Stimulated activated naive CD4-positive, alpha-beta T cell (primary cell): ENCODE measurements at places on chromosomes 3 and 15.

DNA sequence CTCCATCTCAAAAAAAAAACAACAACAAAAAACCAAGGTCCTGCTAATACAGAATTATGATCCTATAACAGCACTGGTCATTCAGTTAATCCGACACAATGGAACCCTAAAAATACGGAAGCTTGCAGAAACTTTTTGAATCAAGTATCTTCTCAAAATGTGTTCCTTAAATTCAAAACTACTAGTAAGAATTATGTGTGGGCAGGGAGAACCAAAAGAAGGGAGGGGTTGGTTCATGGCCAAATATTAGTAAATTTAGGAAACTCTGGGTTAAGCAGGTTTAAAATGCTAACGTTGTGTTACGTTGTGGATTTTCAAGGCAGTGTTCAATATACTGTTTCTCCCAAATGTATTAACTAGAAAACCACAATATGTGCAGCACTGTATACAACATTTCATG lies 115.5 kb downstream of the KLHL25 start:
- no peak for DNase-seq

DNA sequence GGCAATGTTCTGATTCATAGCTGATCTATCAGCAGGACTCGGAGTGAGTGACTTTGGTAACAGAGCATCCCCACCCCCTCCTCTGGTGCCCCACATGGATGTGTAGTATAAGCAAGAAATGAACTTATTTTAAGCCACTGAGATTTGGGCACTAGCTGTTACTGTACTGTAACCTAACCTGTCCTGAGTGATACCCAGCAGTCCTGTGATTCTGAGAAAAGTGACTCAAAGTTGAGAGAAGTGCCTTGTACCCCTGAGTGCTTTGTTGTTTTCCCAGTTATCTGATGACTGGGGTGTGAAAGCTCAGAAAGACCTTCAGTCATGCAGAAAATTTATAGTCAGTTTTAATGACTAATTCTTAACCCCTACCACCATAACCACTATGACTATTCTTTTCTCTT lies 439.9 kb upstream of the RBMS3 start:
- DNase-seq = no peak

DNA sequence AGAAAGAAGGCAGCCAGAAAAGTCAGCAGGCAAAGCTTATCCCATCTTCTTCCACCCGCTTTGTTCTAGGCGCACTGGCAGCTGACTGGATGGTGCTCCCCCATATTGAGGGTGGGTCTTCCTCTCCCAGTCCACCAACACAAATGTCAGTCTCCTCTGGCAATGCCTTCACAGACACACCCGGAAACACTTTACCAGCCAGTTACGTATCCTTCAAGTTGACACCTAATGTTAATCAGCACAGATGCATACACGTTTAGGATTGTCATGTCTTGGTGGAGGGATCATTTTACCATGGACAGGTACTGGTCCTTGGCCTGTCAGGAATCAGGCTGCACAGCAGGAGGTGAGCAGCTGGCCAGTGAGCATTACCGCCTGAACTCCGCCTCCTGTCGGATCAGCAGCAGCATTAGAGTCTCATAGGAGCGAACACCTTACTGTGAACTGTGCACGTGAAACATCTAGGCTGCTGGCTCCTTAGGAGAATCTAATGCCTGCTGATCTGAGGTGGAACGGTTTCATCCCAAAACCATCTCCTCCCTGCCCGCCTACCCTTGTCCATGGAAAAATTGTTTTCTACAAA lies 59.1 kb upstream of the PYDC2 start:
- no peak for DNase-seq

DNA sequence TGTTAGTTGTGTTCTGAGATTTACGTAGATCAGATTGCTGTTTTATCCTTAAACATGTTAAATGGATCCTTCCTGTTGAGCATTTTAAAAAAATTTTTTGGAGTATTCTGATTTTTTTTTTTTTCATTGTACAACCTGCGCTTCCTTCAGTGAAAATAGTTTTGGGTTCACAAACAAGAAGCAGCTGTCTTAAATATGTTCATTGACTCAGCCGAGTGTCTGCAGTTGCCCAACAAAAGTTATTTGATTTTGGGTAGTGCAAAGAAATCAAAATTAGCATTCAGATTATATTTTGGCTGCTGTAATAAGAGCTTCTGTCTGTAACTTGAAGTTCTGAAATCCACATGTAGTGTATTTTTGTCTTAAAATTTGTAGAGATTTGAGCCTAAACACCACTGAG lies 148.2 kb downstream of the BBX start:
- DNase-seq = no peak

DNA sequence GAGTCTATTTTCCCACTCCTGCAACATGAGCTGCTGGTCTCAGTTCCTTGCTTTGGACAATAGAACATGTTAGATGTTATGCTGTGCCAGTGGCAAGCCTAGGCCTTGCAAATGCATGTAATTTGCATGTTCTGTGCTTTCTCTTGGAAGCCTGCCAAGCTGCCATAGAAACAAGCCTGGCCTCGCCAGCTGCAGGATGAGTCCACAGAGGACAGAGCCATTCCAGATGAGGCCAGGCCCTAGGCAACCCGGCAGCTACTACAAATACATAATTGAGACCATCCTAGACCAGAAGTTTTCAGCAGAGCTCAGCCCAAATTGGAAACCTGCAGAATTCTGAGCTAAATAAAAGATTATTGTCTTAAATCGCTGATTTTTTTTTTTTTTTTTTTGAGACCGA lies 39.6 kb downstream of the TRIM69 start:
- no peak for DNase-seq

DNA sequence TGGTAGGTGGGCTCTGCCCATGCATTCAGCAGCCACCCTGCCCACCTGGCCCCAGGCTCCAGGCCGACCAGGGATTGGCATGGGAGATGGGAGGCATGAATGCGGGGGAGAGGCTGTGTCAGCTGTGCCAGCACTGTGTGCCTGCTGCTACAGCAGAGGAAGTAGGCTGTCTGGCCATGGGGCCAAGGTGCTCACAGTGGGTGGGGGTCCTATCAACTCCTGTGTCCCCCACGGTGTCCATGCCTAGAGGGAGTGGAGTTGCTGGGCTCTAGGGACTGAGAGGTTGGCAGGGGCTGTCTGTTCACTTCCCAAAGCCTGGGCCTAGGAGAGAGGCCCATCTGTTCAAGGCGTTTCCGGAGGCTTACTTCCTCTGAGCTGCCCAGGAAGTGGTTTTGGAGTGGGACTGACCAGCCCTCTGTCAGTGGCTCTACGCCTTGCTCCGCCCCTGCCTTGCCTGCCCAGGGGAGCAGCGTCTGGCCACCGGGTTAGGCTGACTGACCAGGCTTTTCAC lies 5.8 kb downstream of the PRKCD start:
- no peak for DNase-seq

DNA sequence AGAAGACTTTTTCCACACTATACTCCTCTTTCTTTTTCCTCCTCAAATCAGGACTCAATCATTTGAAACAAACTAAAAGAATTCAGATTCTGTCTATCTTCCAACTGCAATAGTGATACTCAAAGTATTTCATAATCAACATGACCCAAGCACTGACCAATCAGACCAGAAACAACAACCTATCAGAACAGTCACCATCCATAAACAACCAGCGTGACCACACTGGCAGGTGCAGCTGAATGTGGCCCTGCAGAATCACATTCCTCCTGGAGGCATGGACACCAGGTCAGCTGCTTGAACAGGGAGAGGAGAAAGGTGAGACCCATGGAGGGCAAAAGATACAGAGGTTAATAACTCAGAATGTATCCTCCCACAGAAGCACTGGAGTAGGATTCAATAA lies 13.3 kb downstream of the HRG start:
- no peak for DNase-seq

DNA sequence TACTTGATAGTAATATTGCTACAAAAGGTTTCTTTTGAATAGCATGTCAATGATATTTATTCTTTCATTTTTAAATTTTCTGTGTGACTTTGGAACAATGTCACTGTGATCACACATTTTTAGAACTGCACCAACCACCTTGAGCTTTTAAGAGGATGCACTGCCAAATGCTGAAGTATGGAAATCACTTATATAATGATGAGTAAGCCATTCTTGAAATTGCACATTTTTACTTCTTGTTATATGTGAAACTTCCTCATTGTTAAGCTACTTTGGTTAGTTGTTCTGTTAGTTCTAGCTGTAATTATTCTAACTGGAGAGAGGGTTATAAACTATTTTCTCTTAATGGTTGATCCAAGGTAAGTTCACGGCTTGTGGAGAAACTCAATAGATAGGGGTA lies 547.5 kb downstream of the ZIC1 start:
- DNase-seq = no peak

DNA sequence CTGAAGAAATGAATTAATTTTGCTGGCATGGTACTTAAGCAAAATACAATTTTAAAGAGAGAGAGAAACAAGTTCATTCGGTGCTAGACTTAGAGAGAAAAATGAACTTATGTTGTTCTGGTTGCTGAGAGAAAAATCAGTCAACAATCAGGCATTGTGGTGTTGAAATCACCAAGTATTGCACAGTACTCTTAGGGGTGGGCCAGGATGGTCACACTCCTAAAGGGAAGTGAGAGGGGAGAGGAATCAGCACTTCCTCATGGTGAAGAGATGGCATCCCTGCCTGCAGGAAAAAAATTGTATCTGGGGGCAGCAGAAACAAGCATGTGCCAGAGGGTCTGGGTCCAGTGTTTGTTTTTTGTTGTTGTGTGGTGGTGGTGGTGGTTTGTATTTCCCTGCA lies 7.0 kb upstream of the DMXL2 start:
- no peak for DNase-seq

GRCh38 chr3:150409125-150409511 lies 1.0 kb downstream of the TSC22D2 start:
- no peak for DNase-seq

- no peak for DNase-seq
These were observed 57.1 kb downstream of the CCDC33 start for GRCh38 chr15:74293021-74293810.

DNA sequence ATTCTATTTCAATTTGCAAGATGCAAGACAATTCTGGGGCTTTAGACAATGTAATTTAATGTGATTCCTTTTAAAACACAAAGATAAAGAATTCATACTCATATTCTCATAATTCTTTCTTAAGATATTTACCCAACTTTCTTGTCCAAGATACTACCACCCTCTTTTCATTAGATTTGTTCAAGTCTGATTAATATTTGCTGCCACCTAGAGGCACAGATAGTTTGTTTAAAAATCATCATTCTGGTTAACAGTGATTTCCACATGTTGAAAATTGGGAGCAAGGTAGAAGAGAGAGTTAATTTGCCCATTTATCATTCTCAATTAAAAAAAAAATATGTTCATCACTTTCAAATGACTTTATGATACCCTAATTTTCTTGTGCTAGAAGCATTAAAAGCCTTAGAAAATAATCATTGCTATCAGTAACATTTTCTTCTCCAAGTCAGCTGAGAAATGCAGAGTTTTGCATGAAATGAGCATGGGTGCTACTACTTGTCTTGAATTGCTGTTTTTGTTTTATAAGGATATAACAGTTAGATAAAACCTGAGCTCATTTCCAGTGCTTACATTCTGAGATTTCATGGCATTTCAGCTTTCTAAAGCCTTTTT lies 11.6 kb downstream of the TAMM41 start:
- no peak for DNase-seq

DNA sequence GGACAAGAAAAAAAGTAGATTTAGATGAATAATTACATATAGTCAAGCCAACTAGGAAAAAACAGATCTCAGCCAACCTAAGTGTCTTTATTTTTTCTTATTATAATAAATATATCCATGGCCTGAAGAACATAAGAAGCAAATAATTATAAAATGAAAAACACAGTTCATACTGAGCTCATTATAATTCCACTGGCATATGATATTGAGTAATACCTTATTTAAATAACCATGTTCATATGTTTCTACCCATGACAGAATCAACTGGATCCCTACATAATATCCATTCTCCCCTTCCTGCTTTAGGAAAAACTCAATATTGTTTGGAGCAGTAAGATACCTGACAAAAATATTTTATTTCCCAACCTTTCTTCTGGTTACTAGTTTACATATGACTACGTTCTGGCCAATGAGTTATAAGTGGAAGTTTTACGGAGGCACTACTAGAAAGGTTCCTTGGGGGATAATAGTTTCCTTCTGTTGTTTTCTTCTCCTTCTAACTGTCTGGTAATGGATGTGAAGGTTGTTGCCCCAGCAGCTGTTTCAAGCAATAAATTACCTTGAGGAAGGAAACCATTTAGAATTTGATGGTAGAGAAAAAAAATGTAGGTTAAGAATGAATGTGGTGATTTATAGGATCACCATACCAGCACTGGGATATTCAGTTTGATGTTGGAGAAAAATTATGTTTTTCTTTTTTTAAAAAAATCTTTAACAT lies 184.1 kb upstream of the MBNL1 start:
- no peak for DNase-seq

DNA sequence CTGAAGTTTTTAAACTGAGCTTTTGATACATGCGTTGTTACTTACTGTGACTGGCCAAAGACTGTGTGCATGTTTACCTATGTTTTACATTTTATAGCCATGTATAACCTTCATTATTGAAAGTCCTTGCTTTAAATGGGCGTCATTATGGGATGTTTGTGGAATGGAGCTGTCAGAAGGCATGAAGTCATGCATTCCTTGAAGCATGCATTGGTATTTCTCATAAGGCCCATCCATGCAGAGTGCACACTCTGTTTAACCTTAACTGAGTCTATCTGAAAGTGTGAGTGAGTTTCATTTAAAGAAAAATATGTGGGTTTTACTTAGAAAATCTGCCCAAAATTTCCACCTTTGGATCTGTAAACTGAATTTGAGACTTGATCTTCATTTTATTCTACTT lies 51.1 kb downstream of the PSMD6 start:
- no peak for DNase-seq

DNA sequence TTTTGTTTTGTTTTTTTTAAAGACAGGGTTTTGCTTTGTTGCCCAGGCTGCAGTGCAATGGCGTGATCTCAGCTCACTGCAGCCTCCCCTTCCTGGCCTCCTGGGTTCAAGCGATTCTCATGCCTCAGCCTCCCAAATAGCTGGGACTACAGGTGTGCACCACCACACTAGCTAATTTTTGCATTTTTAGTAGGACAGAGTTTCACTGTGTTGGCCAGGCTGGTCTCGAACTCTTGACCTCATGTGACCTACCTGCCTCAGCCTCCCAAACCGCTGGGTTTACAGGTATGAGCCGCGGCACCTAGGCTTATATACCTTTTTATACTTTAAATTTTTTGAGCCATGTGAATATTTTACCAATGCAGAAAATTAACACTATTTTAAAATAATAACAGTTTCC lies 56.9 kb upstream of the HERC1 start:
- no peak for DNase-seq

GRCh38 chr15:28927043-28927442 lies 41.3 kb downstream of the APBA2 start:
- DNase-seq = no peak

GRCh38 chr3:178474526-178474925 lies 61.7 kb upstream of the KCNMB2 start:
- DNase-seq = no peak

- no peak for DNase-seq
These were observed 153.9 kb upstream of the ARHGEF26 start for GRCh38 chr3:153967260-153967659.

- DNase-seq = no peak
These were observed 111.3 kb upstream of the ARRDC4 start for GRCh38 chr15:97849183-97849582.

DNA sequence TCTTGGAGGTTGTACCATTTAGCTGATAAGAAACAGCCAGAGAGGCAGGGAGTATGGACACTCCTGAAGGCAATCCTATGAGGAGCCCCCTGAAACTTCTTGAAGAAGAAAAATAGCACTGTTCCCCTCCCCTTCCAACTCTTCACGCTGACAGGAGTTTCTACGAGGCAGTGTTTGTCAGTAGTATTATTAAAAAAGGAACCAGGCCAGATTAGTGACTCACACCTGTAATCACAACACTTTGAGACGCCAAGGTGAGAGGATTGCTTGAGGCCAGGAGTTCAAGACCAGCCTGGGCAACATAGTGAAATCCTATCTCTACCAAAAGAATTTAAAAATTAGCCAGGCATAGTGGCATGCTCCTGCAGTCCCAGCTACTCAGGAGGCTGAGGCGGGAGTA lies 38.7 kb downstream of the WWTR1 start:
- no peak for DNase-seq
